Activated CD8-positive, alpha-beta memory T cell treated with anti-CD3 and anti-CD28 coated beads for 36 hours (primary cell): ENCODE measurements at places on chromosomes 13 and 19. TPM values are rescaled to one million over a fixed set of nuclear protein-coding genes. Genes with fewer than 3 reads are reported as not detected.

Gene TPGS1
- total RNA-seq = 14.1 TPM

Gene TUBA3C
- total RNA-seq = not detected

Gene GSX1
- not detected for total RNA-seq

Gene AMER2
- total RNA-seq = not detected

Gene LRRC4B
- total RNA-seq = not detected

Gene F7
- 0.46 TPM for total RNA-seq

Gene ZNF729
- not detected for total RNA-seq
